ENCODE measurements at places on chromosomes 13 and 19.

GRCh38 chr19:35845215-35846037 lies 6.9 kb downstream of the NPHS1 start:
- no peak for DNase-seq

DNA sequence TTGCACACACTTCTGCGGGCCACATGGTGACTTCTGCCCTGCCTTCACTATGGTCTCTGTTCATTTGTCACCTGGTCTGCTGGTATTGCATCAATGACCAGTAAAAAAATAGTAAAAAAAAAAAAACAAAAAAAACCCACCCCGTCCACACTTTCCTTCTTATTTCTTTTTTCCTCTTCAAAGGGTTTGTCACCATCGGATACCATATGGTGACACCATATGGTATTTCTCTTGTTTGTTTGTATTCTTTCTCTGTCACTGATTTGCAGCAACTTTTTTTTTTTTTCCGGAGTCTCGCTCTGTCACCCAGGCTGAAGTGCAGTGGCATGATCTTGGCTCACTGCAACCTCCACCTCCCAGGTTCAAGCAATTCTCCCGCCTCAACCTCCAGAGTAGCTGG lies 26.2 kb upstream of the OR7C2 start:
- no peak for DNase-seq

GRCh38 chr13:97986835-97987234 lies 33.4 kb downstream of the IPO5 start:
- DNase-seq: no peak

DNA sequence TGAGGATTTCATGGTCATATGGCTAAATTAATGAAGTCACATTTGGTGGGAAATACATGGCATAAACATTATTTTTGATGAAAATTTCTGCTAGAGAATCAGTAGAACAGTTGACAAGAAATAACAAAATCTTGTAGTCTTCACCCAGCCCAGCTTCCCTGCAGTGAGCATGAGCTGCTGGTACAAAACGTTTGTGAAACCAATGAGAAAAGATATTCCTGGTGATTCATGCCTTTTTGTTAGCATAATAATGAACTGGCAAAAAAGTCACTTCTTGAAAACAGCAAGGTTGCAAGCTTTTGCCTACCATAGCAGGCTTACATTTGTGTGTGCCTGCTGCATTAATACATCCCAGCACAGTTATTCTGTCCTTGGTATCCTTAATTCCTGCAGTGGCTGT lies 475.9 kb upstream of the HTR2A start:
- no peak for DNase-seq

DNA sequence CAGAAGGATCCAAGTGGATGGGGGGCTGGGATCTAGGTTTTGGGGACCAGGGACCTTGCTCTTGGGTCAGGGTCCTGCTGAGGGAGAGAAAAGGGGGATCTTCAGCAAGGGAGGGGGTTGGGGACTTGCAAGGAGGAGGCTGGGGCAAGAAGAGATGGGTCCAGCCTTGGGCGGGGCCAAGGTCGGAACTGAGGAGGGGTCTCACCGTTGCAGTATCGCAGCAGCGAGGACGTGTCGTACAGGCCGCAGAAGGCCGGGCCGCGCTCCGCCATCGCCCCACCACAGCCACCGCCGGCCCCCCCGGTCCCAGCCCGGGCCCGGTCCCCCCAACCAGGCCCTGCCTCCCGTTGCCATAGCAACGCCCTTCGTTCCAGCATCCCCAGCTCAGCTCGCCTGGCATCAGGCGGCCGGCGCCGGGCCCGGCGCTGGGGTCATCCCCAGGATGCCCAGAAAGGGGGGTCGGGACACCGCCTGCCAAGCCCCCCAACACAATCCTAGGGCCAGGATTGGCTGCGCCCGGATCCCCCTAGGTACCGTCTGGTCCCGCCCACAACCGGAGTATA lies 6.0 kb upstream of the EML2 start:
- no peak for DNase-seq

DNA sequence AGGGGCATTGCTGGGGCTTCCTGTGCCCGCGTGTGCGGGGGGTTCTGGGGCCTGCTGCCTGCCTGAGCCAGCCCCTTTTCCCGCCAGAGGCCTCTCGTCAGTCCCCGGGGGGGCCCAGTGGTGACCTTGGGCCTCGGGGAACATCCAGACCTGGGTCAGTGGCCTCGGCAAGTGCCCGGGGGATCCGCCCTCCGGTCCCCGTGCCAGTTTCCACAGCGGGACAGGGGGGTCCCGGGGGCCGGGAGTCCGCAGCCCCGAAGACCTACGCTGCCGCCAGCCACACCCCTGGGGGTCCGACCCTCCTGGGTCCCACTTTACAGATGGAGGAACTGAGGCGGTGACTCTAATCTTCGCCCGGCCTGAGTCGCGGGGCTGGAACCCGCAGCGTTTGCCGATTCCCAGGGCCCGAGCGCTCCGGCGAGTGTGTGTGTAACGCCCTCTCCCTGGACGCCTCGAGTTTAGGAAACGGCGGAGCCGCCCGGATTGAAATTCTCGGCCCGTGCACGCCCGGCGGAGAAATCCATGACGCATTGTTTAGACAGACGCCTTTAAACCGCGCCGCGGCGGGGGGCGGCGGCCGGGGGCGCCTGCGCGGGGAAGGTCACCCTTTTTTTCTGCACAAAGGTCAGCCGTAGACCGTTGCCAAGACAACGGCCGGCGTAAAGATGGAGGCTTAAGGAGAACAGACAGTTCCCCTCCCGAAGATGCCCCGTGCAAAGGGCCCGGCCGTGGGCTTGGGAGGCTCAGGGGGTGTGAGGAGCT lies 39.3 kb downstream of the EFNA2 start:
- DNase-seq: peak; percentile 55

GRCh38 chr13:103540382-103540765 lies 474.2 kb upstream of the SLC10A2 start:
- DNase-seq: no peak

GRCh38 chr13:26721251-26722121 lies 39.1 kb downstream of the GPR12 start:
- DNase-seq: no peak

GRCh38 chr13:34046457-34046856 lies 228.5 kb downstream of the RFC3 start:
- DNase-seq: no peak

GRCh38 chr19:40360708-40361241 lies 12.3 kb downstream of the PLD3 start:
- no peak for DNase-seq

DNA sequence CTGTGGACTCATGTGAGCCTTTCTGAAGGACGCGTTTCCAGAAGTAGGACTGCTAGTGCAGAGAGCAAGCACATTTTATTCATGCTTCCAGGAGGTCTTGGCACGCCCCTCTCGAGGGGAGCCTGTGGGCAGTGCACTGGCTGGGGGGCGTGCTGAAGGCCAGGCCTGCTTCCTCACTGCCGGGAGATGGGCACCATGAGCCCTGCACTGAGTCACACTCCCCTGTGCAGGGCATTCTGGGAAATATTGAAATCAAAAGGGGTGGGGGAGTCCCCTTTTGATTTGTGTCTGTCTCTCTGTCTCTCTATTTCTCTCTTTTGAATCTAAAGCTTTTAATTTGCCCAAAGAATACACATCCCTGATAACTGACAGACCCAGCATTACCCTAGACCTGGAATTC lies 34.0 kb downstream of the DPF1 start:
- no peak for DNase-seq

DNA sequence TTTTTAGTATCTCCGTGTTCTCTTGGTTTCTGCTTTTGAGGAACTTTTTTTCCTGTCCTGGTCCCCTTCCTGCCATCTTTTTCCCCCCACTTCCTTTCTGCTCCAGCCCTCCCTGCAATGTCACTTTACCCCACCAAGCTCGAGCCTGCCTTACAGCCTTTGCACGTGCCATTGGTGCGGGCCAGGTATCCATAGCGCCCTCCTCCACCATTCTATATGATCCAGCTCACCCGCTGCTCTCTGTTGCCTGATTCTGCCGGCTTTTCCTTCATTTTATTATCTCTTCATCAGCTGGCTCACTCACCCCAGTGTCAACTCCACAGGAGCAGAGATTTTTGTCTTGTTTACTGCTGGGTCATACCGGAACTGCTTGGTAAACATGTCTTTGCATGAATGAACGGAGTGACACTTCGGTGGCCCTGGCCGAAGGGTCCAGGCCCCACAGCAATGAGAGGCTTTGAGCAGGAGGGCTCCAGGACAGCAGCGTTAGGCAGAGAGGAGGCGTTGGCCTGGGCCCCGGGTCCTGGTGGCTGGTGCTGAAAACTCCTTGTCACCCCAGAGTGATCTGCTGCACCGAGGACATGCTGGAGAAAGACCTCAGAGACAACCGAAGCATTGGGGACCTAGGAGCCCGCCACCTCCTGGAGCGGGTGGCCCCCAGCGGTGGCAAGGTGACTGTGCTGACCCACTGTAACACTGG lies 1.2 kb downstream of the MRI1 start:
- DNase-seq: no peak

- no peak for DNase-seq
These were observed 610.7 kb downstream of the SLITRK5 start for GRCh38 chr13:88281841-88282240.

DNA sequence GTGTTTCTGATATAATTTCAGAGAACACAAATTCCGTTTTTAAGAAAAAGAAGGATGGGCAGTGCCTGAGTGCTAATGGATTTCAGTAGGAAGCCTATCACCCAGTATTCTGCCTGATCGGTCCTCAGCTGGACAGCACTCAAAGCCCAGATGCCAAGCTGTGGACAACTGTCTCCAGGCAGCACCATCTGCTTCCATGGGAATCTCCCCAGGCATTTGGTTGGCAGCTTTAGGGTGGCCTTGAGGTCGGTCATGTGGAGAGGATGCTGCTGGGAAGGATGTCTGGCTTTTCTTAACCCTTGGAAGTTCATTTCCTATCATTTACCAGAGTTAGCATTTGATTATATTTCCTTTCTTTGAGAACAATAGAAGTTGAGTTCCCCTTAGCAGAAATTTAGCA lies 311.7 kb downstream of the TBC1D4 start:
- peak; percentile 30 for DNase-seq

- no peak for DNase-seq
These were observed 44.5 kb upstream of the MIR17HG start for GRCh38 chr13:91303031-91303430.

DNA sequence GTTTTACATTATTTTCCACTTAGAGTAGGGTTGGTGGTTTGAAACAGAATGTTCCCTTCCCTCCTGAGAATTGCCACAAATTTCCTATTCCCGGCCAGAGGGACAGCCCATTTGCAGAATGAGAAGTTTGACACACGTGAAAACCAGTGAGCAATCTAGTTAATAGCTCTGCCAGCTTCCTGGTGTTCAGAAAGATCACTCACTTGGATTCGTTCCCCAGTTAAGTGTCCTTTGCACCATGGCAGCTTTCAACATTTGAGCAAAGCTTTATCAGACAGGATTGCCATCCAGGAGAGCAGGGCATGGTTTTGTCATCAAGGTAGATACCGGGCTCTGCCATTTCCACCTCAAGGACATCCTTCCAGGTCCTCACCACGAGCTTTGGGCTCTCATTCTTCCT lies 28.2 kb downstream of the RASL11A start:
- DNase-seq: no peak

GRCh38 chr13:93769101-93769500 lies 542.5 kb downstream of the GPC6 start:
- no peak for DNase-seq

- DNase-seq: peak; percentile 44
These were observed 27.2 kb downstream of the PBX4 start for GRCh38 chr19:19591133-19591825.

DNA sequence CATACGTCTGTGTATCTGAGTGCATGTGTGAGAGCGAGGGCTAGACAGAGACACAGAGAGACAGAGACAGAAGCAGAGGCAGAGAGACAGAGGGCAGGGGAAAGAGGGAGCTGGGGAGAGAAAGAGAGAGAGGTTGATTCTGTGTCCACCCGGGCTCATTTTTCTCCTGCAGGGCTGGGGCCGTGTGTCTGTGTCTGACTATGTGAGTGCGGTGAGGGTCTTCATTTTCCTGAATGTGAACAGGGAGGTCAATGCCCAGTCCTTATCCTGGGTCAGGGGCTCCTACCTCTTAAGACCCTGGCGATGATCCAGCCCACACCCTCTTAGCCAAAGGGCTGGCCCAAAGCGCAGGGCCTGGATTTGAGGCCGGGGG lies 17.7 kb downstream of the LRRC4B start:
- DNase-seq: no peak

Measured in brain pericyte (primary cell).